GM03348 (cell line): ENCODE measurements at places on chromosomes 12 and 14.

- DNase-seq, result no peak
Measured at GRCh38 chr12:3747976-3748619, 4.8 kb downstream of the CRACR2A start.

DNA sequence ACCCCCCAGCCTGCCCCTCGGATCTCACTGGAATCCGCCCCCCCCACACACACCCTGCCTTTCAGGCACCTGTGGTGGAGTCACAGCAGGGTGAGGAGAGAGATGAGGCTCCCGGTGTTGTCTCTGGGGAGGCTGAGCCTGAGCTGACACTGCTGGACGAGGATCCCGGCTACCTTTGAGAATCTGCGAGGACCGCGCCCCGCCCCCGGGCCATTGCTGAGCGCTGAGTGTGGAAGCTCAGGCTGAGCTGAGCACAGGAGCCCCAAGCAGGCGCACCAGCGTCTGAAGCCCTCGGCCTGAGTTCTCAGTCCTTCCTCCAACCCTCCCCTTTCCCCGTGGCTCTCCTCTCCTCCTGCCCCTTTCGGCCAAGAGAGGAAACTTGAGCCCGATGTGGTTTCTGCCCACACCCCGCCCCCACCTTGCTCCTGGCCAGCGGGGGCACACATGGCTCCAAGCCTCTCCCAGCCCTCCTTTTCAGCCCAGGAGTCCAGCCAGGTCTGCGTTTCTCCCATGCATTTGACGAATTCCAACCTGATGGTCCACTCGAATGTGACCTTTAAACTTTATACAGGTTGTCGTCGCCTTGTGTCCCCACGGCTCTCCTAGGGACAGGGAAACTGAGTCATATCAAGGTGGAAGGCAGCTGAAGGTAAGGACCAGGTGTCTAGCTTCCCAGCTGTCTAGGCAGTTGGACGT lies at the start of gene NFE2:
NFE2 (minus strand) TSS at position 284 of the 696 bp plus-strand sequence. CDS start 5,767 bp downstream, outside the sequence.
- peak; percentile 78 for DNase-seq

- DNase-seq, result peak; percentile 53
Measured at GRCh38 chr14:53295985-53296582, 143.0 kb upstream of the DDHD1 start.

DNA sequence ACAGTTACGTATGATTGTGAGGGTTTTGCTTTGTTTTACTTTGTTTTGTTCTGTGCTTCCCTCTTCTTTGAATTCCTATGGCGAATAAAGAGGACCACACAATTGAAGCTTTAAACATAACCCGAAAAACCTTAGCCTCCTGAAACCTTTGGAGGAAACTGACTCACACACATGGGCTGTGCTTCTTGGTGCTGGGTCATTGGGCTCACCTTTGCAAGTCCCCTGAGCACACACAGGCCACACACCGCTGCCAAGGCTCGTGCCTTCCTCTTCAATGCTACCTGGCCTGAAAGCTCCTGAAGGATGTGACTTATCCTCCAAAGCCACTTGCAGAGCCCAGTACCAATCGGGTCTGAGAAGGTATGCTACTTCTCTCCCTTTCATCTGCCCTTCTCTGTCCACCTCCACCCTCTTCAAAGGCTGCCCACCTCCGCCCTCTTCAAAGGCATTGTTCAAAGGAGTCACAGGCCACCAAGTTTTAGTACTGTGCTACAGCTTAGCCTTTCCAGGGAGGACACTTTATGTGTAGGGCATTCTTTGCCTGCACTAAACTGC lies 114.6 kb downstream of the FOXN3 start:
- DNase-seq, result no peak

DNA sequence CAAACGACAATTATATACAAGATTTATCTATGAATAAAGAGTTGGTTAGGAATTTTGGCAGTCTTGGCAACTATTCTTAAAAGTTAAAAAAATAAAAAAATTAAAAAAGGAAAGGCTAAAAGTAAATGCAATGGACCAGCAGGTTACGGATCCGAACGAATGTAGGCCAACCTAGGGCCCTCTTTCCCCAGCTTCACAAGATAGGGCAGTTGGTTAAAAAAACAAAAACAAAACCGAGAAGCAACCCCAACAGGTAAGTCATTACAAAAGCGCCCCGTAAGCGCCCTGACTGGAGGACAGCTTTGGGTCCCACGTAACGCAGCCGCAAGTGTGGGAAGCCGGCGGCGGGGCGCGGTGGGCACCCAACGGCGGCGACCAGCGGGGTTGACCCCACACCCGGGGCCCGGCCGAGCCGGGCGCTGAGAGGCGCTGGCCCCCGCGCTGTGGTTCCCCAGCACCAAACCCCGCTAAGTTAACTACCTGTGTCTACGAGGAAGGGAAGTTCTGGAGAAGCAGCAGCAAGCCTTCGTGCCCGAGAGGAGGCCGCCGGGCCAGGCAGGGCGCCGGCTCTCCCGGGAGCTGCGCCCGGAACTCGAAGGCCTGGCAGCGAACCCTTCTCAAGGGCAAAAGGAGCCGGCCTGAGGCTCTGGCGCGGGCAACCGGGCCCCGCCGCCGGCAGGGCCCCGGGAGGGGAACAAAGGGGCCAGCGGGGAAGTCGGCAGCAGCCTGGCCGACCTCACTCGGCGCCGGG lies 882 bp downstream of the HECTD1 start:
- peak; percentile 47 for DNase-seq

DNA sequence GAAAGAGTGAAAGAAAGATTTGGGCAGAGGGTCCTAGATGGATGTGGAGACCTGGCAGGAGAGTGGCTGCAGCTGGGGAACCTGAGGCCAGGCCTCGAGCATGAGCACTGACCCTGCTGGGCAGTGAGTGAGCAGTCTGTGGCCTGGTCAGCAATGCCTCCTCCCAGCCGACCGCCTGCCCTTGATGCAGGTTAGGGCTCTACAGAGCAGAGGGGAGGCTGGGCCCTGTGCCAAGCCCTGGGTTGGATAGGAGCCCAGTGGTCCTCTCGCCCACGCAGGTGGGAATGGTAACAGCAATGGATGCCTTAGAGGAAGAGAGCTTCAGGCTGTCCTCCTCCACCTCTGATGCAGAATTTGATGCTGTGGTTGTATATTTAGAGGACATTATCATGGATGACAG lies 59.8 kb downstream of the RAB35 start:
- no peak for DNase-seq
